AG08396 (cell line): ENCODE measurements at places on chromosomes 2 and 18.

DNA sequence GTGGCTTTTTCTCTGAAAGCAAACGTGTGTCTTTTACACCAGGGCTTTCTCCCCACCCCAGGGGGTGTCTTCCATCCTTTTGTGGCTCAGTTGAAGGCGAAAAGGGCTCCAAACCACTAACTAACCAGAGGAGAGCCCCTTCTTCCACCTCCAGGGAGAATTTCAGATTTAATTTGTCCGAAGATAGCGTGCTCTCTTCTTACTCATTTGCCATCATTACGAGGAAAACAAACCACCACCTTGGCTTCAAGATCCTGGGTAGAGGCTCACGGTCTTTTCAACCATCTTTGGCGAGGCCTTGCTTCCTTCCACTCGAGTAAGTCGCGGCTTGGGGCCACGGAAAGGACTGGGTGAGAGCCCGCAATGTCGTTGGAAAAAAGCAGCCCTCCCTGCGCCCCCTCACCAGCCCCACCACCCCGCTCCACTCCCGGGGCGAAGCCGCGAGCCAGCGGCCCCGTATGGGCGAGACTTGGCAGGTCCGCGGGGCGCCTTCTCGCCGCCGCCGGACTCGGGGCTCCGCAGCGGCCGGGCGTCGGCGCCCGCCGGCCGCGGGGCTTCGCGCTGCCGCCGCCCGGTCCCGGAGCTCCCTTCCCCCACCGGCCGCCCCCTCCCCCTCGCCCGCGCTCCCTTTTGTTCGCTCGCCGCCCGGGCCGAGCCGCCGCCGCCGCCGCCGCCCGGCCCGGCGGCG, 1.7 kb upstream of the ZNF532 start:
- DNase-seq = peak; percentile 53

DNA sequence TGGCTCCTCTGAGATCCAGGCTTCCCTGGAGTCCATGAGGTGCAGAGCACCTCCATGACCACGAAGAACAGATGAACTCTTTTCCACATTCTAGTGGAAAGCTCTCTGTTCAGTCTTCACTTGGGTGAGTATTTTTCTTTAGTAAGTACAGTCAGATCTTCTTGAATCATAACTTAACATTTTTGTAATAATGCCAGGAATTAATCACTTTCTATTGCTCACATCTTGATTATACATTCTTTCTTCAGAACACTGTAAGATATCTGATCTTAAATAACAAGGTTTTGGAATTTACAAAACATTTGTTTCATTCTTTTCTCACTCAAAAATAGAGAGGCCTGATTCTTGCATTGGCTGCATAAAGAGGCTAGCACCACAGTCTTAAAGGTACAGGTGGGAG, 45.4 kb upstream of the RND3 start:
- no peak for DNase-seq

DNA sequence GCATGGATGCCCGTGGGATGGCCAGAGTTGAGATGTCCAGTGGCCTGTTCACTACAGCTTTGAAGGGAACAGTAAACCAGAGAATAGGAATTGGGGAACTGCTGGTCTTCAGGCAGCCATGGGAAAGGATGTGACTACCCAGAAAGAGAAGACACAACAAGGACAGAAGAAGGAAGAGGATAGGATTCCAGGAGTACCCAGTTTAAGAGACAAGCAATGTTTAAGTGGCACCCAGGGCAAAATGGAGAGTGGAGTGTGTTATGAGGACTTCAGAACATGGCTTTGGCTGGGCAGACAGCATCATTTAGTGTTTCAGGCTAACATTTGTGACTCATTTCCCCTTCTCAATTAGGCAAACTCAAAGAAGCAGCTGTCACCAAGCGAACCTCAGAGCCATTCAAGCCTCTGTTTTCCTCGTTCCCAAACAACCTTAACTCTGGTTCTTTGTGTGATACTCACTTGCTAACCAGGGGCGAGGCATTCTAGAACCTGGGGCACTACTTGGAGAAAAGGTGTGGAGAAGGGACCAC, 4.0 kb upstream of the FAM124B start:
- no peak for DNase-seq

DNA sequence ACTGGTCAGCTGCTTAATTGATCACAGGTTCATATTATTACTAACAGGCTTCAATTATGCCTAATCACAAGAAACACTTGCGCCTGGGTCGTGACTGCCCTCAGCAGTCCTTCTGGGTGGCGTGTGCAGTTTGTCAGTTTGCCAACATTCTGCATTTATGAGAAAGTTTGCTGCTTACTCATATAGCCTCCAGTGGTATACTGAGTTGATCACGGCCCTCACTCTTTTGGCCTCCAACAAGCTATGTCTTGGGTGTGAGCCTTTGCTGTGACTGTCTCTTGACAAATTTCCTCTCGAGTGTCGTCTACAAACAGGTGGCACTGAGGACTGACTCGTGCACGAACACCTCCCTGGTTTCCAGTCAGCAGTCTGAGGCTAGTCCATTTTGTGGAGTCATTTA, 27.3 kb downstream of the DCDC2C start:
- DNase-seq = no peak

DNA sequence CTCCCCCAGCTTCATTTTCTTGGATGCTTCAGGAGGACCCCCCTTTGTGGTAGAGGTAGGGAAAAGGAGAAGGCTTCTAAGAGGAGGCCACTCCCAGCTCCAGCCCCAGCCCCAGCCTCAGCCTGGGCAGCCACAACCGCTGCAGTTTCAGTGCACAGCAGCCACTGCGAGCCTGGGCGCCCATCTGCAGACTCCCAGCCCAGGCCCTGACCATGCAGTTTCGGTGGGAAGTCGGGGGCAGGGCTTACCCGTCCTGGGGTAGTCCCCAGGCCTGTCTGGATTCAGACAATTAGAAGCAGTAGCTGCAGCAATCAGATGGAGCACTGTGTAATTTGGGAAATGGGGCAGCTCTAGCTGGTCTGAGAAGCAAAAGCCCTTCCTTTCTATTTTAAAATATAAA, 28.6 kb downstream of the ITM2C start:
- DNase-seq = no peak

DNA sequence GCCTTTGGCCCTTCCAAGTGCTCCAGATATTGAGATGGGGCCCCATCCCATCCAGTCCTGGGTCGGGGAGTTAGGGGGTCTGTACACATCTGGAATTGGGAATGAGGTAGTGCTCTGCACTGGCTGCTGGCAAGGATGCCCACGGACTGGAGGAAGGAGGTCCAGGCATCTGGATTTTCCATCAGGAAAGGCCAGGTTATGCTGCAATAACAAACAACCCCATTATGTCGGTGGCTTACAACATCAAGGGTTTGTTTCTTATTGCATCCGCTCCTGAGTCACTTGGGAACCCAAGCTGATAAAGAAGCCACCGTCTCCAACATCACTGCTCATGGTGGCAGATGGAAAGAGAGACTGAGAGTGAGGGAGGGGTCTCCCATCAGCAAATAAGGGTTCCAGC, 229.9 kb downstream of the TFCP2L1 start:
- no peak for DNase-seq

GRCh38 chr2:121469356-121469755, 61.3 kb upstream of the RNU4ATAC start:
- DNase-seq = no peak

DNA sequence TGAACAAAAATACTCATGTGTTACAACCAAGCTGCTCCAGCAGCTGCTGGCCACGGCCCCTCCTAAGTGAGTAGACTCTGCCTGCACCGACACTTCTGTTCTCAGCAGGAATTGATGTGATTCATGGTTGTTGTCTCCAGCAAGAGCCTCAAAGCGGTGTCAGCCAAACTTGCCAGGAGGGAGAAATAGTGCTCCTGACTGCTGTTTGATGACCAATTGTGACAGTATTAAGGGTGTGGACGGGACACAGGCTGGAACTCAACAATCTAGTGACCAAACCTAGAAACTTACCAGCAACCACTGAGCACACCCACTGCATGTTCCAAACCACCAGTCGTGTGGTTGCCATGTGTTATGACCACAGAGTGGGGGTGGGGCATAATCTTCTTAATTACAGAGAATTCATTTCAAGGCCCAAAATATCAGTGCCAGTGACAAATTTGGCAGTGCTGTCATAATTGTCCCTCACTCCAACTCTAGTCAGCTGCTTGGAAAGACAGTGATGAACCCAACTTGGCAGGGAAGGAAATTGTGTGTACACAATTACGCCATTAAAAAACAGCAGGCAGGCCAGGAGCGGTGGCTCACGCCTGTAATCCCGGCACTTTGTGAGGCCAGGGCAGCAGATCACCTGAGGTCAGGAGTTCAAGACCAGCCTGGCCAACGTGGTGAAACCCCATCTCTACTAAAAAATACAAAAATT, 30.4 kb downstream of the FBLN7 start:
- DNase-seq = no peak

DNA sequence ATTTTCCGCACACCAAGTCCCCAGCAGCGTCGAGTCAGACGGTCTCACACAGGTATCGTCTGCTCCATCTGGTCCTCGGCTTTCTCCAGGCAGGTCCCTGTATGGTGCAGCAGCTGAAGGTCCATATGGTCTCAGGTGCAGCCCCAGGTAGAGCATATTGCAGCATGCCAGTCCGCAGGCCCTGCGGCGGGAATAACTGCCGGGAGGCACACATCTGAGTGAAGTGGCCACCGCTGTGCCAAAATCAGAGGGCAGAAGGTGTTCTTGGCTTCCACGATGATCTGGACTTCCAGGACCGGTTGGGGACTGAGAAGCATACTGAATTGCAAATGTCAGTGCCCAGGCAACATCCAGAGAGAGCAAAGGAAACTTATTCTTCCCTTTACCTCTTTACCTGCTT, 320.3 kb downstream of the RNF144A start:
- no peak for DNase-seq

- DNase-seq = no peak
Measured at GRCh38 chr2:127605691-127606263, 40.2 kb upstream of the GPR17 start.

DNA sequence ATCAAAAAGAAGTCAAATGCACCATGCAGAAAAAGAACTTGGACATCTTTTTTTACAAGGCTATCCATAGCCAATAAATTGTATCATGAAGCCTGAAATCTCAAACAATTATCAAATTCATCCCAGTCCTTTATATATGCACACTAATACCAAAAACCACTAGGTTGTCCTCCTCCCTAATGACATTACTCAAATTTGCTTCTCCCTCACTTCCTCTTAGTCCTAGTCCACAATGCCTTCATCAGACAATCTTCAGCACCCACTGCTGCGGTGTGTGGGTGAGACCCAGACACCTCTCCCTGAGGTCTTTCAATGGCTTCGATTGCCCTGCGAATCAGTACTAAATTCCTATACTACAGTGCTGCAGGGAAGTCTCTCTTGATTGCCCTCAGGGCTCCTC, 58.1 kb downstream of the CLASP1 start:
- no peak for DNase-seq

- DNase-seq = no peak
Measured at GRCh38 chr2:27583390-27583915, 611 bp downstream of the ZNF512 start.

GRCh38 chr2:86476092-86476491, 34.9 kb downstream of the KDM3A start:
- peak; percentile 39 for DNase-seq

DNA sequence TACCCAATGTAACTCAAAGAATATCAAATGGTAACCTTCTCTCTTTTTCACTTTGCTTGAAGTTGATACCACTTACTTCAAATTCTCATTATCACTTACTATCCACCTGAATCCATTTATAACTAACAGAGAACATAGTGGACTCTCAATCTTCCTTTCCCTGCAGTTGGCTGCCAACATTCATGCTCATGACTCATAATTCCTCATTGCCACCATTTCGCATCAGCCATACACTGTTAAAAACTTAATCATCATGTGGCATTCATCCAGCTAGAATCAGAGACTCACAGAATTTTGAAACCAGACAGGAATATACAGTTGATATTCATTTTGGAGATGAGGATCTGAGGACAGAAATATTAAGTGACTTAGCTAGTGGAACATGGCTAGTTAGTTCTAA, 56.8 kb downstream of the SLC4A10 start:
- no peak for DNase-seq

DNA sequence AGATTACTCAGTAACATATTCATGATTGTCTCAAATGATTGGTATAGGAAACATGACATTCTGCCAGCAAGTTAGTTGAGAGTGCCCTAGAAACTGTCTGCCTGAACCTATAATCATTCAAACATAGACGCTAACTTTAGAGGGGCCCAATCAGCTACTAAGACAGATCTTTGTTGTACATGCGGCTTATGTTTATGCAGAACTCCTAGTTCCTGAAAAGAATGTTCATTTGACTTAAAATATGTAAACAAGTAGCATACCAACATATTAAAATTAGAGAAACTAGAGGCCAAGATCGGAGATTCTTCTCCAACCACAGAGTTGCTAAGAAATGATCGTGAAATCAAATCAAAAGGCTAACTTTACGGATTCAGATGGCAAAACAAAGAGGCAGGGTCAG, 4.2 kb upstream of the METAP1D start:
- peak; percentile 36 for DNase-seq

- DNase-seq = no peak
Measured at GRCh38 chr2:112954364-112954763, 23.4 kb upstream of the IL36G start.

- DNase-seq = no peak
Measured at GRCh38 chr2:6916736-6917070, 509 bp upstream of the RNF144A start.

DNA sequence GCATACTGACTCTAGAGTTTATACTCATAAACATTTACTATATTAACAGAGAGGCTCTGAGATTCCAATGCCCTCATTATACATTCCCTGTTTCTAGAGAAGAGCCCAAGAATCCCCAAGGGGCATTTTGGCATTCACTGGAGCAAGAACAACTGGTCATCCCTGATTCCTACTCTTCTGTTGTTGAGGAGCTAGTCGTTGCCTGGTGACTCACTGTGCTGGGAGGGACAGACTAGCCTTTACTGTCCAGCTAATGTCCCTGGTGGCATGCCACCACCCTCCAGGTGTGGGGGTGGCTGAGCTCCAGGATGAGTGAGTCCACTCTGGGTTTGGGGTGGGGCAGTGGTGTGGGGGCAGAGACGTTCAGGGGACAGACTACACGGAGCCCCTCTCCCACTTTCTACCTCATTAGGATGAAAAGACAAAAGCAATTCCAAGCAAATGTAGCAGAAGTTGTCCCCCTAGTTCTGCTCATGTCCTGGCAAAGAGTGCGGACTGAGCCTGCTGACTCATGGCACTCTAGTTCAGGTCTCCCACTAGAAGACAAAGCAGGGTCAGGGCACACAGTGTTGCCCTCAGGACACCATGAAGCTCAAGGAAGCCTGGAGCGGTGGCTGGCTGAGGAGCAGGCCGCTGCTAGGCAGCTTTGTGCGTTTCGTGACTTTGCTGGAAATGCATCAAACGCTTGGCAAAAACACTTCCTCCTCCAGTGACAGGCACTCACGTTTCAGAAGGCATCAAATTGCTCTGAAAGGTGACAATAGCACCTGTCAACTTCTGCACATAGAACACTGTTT, 49.4 kb downstream of the RHOB start:
- peak; percentile 56 for DNase-seq

DNA sequence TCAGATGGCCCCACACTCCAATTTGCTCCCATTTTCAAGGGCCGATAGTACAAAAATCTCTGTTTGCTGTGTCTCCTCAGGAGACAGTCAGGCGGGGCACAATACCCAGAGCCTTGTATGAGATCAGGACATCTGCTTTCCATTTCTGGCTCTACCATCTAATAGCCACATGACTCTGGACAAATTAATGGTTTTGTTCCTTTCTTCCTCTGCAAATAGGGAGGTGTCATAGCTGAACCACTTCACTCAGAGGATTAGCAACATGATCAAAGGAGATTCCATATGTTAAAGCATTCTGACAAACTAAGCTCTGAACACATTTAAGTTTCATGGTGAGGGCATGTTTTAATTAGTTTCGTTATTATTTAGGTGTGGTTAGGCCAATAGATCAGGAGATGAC, 602.1 kb upstream of the SYT4 start:
- DNase-seq = no peak

- DNase-seq = peak; percentile 34
Measured at GRCh38 chr2:72999729-73000725, 71.5 kb downstream of the SFXN5 start.
